ENCODE measurements at places on chromosomes 11 and 22.

GRCh38 chr22:42996646-42997365, 18.1 kb downstream of the PACSIN2 start:
- DNase-seq: no peak

DNA sequence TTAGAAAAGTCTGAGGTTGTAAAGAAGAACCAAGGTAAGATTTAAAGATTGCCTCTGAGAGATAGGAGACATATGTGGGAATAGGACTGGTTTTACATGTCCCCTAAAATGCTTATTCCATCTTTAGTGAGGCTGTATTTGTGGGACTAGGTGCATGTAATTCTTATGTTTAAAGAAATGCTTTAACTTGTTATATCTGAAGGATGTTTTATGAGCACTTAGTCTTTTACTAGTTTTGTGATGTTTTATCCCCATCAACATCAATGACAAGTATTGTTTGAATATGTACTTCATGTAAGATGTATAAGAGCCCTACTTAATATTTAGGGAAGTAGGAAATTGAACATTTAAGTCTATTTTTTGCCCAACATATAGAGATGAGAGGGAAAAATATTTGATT, 24.7 kb downstream of the GRAMD1B start:
- DNase-seq: no peak

GRCh38 chr11:64644647-64645275, 53.7 kb downstream of the SLC22A12 start:
- DNase-seq: no peak

DNA sequence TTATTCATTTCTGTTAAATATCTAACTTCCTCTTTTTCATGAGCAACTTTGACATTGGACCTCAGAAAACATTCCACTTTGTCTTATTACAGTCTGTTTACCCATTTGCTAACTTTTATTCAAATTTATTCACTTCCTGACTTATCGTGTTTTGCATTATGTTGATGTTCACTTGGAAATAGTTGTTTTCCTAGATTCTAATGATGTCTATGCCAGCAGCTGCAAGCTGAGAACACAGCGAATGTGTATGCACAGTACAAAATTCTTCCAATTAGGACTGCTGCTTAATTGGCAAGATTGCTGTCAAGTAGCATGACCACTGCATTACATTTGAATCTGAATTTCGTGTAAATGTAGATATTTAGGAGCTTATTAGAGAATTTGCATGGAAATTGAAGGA, 61.5 kb upstream of the GRIA4 start:
- no peak for DNase-seq

GRCh38 chr11:91086028-91086427, 863.2 kb upstream of the CHORDC1 start:
- DNase-seq: no peak

DNA sequence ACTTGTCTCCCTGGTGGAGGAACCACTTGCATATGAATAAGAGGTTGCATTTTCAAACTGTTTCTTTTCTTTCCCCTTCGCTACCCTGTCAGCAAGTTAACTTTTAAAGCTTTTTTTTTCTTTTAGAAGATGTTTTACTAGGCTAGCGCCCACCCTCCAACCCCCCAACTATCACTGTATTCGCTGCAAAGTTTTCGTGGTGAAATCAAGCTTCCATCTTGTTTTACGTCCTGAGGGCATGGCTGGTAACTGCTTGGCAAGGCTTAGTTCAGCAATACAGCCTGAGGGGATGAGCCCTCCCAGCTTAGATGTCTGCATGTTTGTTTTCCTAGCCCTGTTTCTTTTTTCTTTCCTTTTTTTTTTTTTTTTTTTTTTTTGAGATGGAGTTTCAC, 1359.3 kb downstream of the LRRC4C start:
- DNase-seq: no peak

DNA sequence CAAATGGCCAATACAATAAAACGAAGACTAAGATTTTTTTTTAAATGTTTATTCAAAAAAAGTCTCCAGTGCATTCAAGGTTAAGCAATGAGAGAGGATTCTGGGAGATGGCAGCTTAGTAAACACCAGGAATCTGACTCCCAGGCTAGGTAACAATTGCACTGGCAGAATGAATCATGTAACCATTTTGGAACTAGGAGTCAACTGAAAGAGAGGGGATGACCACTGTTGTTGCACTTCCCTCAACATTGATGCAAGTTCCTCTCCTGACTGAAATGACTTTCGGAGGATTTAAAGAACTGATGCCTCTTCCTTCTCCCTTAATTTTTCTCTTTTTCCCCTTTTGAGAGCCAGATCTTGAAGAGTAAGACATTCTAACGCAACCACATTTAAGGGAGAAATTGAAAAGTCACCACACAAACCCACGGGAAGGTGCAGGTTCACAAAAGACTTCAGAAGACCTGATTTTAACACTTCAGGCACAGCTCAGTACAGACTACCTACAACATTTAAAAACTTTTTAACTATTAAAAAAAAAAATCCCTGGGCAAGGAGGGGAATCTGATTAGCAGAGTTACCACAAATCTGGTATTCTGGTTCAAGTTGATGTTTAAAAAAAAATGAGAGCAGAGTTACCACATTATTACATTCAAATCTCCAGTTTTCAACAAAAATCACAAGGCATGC, 56.8 kb downstream of the FCHSD2 start:
- DNase-seq: no peak

- peak; percentile 51 for DNase-seq
Measured at GRCh38 chr22:36860821-36861659, at the start of gene NCF4. NCF4 (plus strand) TSS chr22:36861006; CDS start chr22:36861172, 166 bp downstream.

DNA sequence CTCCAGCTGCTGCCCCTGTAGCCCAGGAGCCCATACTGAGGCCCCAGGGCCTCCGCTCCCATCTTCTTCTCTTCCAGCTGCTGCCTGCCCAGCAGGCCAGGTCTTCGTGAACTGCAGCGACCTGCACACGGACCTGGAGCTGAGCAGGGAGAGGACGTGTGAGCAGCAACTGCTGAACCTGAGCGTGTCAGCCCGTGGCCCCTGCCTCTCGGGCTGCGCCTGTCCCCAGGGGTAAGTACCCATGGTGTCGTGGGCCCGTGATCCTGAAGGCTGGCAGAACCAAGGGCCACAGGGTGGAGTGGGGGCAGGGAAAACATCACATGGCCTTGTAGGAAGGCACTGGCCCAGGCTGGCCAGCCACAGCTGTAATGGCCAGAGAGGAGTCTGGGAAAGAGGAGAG, 31.2 kb downstream of the OTOG start:
- no peak for DNase-seq

- peak; percentile 97 for DNase-seq
Measured at GRCh38 chr22:41367039-41367679, 14.6 kb upstream of the TEF start.

DNA sequence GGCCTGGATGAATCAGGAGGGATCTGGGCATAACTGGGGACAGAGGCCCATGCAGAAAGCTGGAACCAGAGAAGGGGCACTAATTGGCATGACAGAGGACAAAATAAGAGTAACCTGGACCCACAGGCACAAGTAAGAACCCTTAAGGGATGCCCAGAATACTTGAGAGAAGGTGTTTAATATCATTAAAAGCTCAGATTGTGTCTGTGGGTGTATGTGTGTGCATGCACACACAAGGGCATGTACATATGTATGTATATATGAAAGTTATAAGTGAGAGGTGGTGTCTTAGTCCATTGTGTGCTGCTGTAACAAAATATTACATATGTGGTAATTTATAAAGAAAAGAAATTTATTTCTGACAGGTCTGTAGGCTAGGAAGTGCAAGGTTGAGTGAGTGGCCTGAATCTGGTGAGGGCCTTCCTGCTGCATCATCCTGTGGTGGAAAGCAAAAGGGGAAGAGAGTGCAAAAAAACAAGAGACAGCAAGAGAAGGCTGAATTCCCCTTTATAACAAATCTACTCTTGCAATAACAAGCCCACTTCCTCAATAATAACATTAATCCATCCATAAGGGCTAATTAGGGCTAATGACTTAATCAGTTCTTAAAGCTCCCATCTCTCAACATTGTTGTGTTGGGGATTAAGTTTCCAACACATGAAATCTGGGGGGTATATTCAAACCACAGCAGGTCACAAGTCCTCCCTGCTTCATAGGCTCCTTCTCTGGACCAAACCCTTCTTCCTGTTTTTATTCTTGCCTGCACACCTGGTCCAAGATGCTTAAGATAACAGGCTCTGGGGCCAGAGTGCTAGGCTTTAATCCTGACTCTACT, 68.3 kb upstream of the POU2AF2 start:
- DNase-seq: no peak

GRCh38 chr11:71430166-71430565, 18.0 kb downstream of the DHCR7 start:
- DNase-seq: no peak

GRCh38 chr22:35437049-35437448, 37.1 kb downstream of the MCM5 start:
- DNase-seq: no peak

DNA sequence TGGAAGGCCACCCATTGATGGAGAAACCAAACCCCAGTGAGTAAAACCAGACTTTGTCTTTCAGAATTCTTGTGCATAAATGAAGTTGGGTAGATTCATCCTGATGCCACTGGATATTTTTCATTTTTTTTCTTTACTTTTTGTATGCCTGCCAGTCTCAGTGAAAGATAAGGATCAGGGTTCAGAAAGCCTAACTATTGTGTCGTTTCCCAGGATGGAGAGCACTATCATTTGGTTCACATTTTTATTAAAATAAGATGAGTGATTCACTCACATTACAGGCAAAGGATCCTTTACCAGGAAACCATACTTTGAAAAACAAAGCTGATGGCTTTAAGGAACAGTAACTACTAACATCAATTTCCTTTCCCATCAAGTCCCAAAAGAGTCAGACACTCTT, 52.0 kb downstream of the ARFGAP2 start:
- DNase-seq: no peak

GRCh38 chr11:46469926-46470325, 78.3 kb upstream of the CHRM4 start:
- no peak for DNase-seq

- DNase-seq: no peak
Measured at GRCh38 chr22:42857845-42858481, 890 bp upstream of the ARFGAP3 start.

- no peak for DNase-seq
Measured at GRCh38 chr22:32911503-32911902, 110.0 kb downstream of the TIMP3 start.

DNA sequence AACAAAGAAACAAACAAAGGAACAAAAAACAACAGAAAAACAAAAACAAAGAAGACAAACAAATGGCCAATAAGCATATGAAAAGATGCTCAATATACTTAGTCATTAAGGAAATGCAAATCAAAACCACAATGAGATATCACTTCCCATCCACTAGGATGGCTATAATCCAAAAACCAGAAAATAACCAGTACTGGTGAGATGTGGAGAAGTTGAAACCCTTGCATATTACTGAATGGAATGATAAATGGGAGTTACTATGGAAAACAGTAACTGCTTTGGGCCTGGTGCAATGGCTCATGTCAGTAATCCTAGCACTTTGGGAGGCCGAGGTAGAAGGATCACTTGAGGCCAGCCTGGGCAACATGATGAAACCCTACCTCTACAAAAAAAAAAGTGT, 44.9 kb upstream of the RBFOX2 start:
- no peak for DNase-seq

DNA sequence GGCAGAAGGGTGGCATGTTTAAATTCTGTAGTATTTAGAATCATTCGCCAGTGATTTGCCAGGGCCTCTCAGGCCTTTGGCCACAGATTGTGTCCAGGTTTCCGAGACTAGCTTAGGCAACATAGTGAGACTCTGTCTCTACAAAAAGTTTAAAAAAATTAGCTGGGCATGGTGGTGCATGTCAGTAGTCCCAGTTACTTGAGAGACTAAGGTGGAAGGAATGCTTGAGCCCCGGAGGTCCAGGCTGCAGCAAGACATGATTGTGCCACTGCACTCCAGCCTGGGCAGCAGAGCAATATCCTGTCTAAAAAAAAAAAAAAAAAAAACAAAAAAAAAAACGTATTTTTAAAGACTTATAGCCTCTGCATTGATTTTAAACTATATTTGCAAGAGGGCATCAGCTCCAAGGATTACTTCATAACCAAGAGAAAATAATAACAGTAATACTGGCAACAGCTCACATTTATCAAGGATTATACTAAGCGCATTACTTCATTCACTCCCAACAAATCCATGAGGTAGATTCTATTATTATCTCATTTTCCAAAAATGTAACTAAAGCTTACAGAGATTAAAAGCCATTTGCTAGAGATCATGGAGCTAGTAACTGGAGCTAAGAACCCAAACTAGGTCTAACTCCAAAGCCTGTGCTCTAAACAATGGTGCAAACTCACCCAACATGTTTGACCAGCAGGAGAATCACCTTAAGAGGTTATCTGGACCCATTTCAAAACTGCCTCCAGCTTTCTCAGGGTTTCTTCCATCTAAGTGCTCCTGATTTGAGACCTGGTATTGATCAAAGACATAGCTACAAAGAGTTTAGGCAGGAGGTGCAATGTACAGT, 32.6 kb upstream of the SLC6A5 start:
- DNase-seq: no peak

- DNase-seq: no peak
Measured at GRCh38 chr11:67416416-67417335, 1.2 kb downstream of the CARNS1 start.

GRCh38 chr11:132114185-132114584, 743.8 kb downstream of the NTM start:
- DNase-seq: peak; percentile 39

DNA sequence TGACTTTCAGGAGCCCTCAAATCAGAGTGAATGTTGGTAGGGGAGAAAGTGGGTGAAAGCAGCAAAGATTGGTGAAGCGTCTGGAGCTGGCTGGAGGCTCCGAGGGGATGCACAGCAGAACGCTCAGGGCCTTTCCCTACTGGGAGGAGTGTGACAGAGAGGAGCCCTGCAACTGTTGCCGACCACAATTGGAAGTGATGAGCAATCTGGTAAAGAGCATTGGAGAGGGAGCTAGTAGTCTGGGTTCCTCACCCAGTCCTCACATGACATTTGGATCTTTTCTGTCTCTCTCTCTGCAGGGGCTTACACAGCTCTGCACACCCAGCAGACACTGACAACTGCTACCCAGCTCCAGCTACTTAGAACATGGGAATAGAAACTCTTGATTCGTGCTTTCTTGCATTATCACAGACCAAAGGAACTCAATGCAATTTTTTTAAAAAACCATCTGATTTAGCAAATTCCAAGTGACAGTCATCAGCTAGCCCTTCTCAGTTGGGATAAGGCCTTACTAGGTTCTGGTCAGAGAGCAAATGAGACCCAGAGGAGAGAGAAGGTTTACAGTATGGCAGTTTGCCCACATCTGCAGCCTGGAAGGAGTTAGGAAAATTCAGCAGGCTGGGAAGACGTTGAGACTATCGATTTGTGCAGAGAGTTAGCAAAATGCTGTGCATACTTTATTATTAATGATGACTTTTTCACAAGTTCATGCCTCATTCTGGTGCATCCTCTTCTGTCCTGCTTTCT, 278.0 kb upstream of the PLET1 start:
- DNase-seq: no peak

GRCh38 chr11:29333993-29334775, 682.6 kb downstream of the KCNA4 start:
- no peak for DNase-seq

Measured in hypothalamus (tissue), 51 donors.